Common myeloid progenitor, CD34-positive (primary cell): ENCODE measurements at places on chromosomes 7 and 10.

GRCh38 chr10:102752934-102753664 is 9.4 kb downstream of the WBP1L start:
- peak; percentile 49 for DNase-seq

- no peak for DNase-seq
Measured at GRCh38 chr10:27819781-27820531, 74.3 kb upstream of the MKX start.

- peak; percentile 46 for DNase-seq
Measured at GRCh38 chr7:140317597-140317996, 80.7 kb downstream of the SLC37A3 start.

GRCh38 chr10:110511734-110512449 is 14.2 kb downstream of the DUSP5 start:
- no peak for DNase-seq

- no peak for DNase-seq
Measured at GRCh38 chr10:43399320-43400310, 9.4 kb downstream of the HNRNPF start.

DNA sequence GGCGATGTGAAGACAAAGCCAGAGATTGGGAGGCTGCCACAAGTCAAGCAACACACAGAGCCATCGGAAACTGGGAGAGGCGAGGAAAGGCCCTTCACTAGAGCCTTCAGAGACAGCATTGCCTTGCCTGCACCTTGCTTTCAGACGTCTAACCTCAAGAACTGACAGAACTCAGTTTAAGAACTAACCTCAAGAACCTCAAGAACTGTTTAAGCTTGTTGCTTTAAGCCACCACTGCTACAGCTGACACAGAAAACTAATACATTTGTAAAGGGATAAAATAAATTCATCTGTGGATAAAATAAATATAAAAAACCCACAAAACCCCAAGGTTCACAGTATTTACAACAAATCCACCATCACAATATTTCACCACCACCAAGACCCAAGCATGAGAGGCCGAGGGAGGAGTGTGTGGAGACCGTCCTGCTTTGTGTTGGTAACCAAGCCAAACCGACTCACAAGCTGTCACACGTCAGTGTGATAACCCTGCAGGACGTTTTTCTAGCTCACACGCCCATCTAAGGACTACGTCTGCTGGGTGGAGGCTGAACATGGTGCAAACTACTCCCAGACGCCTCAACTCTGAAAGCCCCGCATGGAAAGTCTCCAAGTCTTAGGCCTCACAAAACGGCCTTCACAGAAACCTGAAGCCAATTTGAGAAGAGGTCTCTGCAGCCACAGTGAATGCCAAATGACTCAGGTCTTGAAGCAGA is 116.8 kb downstream of the ABLIM1 start:
- DNase-seq: no peak

DNA sequence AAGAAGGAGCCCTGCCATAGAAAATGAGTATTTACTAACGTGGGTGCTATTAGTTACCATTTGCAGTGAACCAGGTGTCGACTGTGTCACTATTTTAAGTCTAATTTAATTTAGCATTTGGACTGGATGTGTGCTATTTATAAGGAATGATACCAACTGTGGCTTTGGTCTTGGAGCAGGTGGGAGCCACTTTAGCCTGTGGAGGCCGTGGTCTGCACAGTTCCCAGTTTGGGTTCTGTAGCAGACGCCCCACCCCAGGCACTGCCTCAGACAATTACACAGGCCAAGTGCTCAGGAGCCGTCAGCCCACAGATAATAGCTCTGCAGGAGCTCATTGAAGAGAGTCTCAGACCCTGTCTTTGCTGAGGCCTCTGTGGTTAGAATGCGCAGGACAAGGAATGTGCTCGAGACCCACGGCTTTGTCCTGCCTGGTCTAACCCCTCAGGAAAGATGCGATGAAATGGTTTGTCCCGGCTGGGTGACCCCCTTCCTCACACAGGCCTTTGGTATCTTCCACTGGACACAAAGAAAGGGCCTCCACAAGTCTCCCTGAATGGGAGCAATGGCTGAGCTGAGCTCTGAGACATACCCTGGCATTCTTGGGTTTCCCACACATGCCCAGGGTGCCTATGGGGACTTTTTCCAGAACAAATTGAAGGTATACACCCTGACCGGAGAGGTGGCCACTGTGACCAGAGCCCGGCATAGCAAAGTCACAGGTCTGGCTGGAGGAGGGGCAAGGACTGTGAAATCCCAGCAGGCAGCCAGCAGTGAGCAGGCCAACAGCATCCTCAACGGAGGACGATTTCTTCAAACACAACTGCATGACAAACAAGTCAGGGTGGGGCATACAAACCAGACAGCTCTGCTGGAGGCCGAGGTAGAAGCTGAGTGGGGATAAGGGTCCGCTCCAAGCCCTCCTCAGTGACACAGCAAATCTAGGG is 251.2 kb downstream of the ARHGAP12 start:
- no peak for DNase-seq
